Hippocampal formation (tissue), 2 donors: ENCODE measurements at places on chromosomes 4 and X.

DNA sequence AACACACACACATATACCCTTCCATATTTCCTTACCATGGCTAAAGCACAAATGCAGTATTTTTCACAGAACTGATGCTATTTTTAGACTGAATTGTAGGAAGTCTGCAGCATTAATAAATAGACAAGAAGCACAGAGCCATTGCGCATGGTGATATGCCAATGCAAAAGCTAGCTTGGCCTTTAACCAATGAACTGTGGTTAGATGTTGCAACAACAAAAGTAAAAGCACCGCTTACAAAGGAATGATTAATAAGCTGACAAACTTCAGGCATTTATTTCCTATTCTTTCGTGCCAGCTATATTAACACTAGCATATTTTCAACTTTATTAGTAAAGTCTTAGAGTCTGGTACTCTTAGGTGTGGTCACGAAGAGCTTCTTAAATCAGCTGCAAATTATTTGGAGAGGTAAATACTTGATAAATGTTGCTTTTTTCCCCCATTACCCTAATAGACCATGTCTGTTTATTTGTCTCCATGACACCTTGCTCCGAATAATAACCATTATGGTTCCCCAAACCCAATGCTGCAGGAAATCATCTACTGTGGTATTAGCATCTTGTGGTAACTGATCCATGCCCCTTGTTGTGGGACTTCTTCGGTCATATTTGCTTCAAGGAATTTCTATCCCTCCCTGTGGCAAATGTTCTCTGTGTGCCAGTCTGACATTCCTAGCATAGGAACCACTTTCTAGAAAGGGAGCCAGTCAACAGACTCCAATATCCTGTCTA, 306.1 kb upstream of the TAPT1 start:
- DNase-seq = no peak

DNA sequence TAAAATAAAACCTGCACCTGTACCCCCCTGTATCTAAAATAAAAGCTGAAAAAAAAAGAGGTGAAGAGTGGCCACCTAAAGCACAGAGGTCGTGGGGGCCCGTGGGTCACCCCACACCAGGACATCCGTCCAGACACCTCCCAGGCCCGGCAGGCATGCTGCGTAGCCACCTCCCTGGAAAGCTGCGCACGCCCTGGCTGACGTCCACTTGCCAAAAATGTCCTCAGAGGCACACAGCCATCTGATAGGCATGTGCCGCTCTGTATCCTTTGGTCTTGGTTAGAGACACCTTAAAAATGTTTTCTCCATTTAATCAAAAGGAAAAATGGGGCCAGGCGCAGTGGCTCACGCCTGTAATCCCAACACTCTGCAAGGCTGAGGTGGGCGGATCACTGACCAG, 17.7 kb downstream of the FAM53A start:
- no peak for DNase-seq

GRCh38 chrX:50082741-50083140, 118.1 kb downstream of the AKAP4 start:
- DNase-seq = no peak

- DNase-seq = no peak
Observed at GRCh38 chrX:132059973-132060540, 37.0 kb downstream of the STK26 start.

- no peak for DNase-seq
Observed at GRCh38 chr4:74018771-74019170, 19.7 kb downstream of the CXCL3 start.

DNA sequence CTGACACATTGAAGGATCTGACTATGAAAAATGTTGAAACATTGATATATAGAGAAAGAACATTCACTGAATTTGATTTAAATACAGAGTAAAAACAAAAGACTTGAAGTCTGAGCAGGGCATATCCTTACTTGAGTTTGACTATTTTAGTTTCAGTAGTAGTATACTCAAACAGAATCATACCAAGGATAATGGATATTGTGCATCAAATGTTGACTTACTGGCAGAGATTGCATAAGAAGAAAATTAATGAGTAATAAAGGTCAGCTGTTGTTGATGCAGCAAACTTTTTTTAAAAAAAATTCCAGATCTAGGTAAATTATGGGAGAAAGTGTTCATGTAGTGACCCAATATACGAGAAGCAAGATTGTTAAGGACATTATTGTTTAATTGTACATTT, 94.5 kb upstream of the APOOL start:
- DNase-seq = no peak

GRCh38 chr4:91961504-91961903, 342.3 kb upstream of the GRID2 start:
- DNase-seq = no peak

DNA sequence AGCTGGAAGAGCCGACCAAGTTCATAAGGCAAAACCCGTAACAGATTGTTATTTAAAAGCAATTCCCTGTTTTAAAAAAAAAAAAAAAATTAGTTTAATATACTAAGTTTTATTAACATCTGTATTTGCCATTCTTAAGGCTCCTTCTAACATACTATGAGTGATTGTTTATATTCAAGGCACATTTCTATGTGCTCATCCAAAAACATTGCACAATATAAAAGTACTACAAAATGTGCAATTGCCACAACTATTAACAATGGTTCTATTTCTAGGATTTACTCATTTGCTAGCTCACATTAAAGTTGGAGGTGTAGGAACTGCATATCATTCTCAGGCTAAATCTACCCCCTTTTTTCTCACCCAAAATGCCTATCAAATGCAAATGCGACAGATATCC, 46.1 kb downstream of the CNOT6L start:
- DNase-seq = no peak

DNA sequence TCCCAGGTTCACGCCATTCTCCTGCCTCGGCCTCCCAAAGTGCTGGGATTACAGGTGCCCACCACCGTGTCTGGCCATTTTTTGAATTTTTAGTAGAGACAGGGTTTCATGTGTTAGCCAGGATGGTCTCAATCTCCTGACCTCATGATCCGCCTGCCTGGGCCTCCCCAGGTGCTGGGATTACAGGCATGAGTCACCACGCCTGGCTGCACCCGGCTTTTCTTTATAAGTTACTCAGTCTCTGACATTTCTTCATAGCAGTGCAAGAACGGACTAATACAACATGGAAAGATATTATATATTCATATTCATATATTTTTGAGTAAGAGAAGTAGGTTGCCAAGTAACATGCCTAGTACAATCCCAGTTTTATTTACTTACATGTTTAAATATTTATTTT, 22.9 kb downstream of the SHROOM3 start:
- no peak for DNase-seq

DNA sequence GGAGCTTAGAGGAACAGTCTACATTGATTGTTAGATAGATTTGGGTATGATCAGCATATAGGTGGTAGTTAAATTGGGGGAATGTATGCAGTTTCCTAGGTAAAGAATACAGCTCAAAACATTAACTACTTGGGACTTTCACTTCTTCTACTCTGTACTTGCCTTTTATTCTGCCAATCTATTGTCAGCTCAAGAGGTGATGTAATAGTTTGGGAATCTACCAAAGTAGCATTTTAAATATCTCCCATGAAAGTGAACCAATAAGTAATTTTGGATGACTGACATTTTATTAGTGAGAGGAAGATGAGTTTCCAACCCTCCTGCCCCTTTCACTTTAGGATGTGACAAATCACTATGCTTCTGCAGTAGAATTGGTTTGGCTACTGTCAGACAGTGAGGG, 43.4 kb downstream of the NUDT6 start:
- DNase-seq = no peak

DNA sequence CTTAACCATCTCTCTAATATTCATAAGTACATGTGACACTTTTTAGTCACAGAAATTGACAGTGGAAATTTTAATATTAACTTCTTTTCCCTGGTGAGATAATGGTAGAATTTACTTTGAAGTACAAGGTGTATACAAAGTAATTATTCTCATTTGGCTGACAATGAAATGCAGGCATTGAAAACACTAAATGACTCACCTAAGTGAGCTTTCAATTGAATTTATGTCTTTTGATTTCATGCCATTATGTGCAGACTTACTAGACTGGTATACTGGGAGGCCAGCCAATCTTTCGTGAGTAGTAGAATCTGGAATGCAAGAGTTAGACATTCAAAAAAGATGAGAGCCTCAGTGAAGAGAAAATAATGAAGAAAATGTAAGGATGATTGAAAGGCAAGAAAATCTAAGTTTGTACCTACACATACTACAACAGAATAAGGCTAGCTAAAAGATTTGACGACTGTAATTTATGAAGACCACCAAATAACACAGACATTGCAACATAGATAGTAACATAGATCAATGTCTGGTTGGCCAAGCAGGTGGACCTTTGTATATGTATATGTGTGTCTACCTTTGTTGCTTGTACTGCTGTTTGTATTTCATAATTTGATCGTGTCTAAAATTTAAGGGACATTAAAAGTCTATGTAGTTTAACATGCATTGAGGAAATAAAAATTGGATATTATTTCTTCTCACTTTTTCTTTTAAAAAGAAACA, 459.7 kb downstream of the IL15 start:
- no peak for DNase-seq

DNA sequence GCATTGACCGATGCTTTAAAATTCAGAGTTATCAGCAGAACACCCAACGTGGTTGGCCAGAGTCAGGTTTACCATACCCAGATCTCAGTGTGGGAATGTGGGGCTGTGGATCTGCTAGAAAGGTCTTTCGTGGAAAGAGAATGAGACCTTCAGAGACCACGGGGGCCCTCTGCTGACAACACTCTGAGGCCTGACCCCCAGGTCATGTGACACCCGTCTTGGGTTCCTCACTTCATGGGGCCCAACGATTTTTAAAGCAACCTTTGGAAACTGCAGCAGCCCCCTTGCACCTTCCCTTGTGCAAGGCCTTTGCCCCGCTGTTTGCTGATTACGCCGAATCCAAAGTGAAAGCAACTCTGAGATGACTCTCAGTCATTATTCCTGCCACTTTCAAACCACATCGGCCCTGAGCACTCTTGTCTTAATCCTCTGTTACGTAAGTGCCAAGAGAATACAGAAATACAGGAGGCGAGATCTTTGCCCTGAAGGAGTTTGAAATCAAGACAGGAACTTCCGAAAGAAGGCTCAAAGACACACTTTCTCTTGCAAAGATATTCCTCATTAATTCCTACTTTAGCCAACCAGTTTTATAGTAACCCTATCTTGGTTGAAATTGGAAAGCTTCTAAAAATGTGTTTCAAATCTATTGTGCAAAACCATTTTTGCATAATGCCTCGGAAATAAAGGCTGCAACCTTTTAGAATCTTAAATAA, 88.3 kb downstream of the EVC2 start:
- DNase-seq = no peak

DNA sequence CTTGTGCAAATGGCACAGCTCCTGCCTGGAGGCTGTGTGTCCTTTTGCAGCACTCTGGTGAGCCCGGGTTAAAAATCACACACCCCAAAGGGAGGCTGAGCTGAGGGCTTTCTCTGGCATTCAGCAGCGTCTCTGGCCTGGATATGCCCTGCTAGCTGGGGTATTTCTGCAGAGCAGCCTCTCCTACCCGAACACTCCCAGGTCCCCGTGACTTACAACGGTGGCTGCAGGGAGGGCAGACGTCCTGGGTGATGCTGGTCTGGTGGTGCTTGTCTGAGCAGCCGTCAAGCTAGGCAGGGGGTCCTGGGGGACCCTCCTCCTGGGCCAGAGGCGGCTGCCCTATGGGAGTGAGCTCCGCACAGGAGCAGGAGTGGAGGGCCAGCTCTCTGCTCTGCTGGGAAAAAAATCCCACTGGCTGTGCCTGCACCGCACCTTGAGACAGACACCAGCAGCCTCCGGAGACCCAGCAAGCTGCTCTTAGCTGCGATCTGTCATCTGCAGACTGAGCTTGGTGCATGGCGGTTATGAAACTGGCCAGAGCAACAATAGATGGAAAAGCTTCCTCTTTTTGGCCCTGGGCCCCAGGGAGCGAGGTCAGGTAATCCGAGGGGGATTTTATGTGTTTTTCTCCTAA, 41.3 kb upstream of the ASMTL start:
- no peak for DNase-seq

- no peak for DNase-seq
Observed at GRCh38 chr4:6121941-6122340, 78.4 kb downstream of the JAKMIP1 start.

GRCh38 chrX:70754169-70754848, 154.2 kb downstream of the TEX11 start:
- DNase-seq = no peak

DNA sequence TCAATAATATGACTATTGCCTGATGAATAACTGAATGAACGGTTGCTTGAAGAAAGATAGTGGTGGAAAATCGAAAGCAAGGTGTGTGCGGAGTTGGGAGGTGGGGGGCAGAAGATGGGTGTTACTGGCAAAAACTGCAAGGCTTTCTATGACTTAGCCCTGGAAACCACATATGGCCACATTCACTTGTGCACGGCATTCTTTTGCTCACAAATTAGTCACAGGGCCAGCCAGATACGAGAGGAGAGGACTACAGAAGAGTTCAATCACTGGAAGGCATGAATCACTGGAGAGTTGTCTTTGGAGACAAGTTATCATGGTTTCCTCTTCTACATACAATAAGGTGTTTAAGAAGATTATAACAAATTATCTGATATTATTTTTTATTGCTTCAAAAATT, 626.5 kb upstream of the CPEB2 start:
- no peak for DNase-seq
